ENCODE measurements at places on chromosomes 6 and 20.

GRCh38 chr20:35956616-35957015 lies 2.3 kb upstream of the SCAND1 start:
- no peak for DNase-seq

DNA sequence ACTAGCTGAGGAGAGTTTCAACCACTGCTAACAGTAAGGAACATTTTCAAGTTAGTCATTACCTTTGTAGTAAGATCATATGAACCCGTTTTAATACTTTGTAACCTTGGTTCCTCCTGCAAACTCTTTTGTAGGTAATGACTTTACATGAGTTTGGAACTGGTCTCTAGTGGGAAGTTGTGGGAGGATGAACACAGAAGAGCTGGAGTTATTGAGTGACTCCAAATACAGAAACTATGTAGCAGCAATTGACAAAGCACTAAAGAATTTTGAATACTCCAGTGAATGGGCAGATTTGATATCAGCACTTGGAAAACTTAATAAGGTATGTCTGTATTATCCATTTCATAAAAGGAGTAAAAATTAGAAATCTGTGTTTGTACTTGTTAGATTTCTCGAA lies 29.3 kb downstream of the DOP1A start:
- DNase-seq = no peak

GRCh38 chr6:30194797-30195690 lies 18.2 kb downstream of the TRIM26 start:
- no peak for DNase-seq

DNA sequence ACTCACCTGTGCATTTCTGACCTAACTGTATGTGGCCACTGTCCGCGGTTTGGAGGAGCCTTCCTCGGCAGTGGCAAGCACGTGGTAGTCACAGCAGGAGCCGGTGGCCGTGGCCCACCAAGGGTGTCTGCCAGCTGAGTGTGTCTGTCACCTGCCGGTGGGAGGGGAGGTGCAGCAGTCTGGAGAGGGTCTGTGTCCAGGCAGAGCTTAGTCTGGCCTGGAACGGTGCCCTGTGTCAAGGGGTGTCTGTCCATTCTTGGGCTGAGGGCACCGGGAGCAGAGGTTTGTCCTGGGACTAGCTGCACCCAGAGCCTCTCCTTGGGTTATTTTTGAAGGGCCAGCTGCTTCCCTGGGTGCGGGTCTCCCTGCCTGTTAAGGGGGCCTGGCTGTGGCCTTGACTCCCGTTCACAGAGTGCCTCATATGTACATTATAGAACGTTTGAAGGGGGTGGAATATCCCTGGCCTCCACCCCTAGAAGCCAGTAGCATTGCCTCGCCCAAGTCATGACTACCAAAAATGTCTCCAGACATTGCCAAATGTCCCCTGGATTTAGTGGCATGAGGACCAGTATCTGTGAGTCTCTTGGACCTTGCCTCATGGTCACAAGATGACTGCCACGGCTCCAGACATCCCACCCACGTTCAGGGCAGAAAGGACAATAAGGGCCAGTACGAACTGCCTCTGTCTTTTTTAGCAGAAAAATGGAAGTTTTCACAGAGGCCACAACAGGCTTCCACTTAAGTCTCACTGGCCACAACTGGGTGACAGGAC lies 5.2 kb downstream of the RBM38 start:
- DNase-seq = no peak

DNA sequence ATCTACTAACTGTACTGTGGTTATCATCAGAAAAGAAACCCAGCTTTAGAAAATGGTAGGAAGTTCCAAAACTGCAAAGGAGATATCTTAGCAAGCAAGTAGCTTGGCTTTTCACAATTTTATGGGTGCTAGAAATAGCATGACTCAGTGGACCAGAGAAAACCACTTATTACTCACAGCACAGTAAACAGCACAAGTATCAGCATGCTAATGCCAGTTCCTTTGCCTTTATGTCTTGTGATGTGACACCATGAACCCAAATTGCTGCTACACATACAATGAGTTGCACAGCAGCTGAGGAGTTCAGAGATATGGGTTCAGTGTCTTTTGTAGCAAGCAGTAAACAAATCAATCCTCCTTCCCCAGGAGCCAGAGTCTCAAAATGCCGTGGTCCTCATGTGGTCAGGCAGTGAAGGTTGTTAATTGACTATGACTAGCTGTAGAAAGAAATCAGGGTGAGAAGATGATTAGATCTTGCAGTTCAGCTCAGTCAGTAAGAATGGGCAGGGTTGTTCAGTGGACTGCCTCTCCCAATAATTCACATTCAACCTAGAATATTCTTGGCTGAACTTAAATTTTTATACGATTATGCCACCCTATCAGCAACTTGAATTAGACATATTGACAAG lies 73.3 kb downstream of the OPRM1 start:
- no peak for DNase-seq

Measured in T-helper 22 cell (primary cell).